Ovary (tissue), 10 donors: ENCODE measurements at places on chromosomes 3 and 15. TPM values are rescaled to one million over a fixed set of nuclear protein-coding genes. Genes with fewer than 3 reads are reported as not detected.

DNA sequence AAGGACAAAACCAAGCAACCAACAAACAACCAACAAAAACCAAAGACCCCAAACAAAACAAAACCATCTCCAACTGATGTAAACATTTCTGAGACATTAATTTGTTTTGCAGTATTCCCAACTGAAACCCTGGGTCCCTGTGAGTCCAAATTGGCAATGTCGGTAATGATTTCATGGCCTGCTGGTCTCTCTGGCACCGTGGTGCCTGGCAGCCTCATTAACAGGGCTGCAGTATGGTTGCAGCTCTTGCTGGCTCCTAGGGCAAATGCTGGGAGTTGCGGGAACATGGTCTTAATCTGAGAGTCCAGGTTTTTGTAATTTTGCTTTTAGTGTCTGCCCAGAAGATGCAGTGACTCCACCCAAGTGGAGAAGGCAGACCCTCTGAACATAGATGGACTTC, 128.3 kb downstream of the SV2B start:
- no peak for DNase-seq

DNA sequence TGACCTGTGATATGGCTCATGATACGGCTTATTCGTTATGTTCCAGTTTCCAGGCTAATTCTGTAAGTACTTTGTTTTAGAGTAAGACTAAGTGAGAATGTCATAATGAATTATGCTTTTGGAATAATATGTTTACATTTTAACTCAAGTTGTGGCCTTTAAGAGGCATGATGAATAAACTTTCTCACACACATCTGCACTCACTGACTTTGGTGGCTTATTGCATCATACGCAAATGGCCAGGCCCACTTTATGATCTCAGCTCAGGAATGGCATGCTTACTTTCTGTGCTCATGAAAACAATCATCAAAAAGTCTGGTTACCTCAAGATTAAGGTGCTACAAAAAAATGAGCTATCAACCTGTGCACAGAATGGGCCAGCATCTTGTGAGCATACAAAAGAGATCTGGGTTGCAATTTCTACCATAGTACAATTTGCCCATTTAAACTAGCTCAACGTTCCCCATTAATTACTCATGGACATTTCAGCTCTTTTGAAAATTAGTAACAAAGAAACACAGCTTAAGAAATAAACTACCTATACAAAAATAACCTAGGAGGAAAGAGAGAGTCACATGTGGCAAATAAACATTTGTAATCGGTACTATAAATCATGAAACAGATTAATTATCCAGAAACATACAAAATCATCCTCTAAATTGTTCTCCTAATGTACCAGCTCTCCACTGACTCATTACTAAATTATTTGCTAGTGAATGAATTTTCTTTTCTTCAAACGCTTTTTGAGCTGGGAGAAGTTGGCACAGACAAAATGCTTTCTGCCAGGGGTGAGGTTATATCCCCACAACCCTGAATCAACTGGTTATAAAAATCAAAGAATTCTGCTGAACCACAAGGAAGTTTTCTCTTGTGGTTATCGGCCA, 439.0 kb upstream of the ADAMTS9 start:
- DNase-seq = no peak

DNA sequence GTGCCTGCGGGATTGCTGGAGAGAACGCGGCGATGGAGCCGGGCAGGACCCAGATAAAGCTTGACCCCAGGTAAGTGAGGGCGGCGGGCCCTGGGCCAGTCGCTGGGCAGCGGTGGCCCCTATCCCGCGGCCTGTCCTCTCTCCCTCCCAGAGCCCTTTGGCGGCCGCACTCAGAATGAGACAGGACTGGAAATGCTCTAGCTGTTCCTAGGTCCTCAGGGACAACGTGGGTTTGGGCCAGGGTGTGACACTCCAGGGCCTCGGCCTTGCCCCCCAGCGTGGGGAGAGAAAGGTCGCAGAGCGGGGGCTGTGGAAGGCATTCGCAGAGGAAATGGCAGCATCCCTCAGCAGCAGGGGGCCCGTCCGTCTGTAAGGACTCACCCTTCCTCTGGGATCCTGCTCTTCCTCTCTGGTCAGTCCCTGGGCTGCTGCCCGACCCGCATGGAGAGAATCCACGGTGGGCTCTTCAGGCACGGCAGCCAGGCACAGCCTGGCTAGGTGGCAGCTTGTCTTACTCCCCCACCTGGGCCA, 412 bp downstream of the SLC51A start:
- no peak for DNase-seq

- no peak for DNase-seq
These were observed 278.0 kb upstream of the NECTIN3 start for GRCh38 chr3:110793611-110794010.

- DNase-seq = no peak
These were observed 340.6 kb downstream of the KCNH8 start for GRCh38 chr3:19488939-19489338.

GRCh38 chr3:189626286-189626685, 4.9 kb upstream of the TP63 start:
- DNase-seq = no peak

- no peak for DNase-seq
These were observed 919.3 kb downstream of the TUSC7 start for GRCh38 chr3:117628823-117629291.

DNA sequence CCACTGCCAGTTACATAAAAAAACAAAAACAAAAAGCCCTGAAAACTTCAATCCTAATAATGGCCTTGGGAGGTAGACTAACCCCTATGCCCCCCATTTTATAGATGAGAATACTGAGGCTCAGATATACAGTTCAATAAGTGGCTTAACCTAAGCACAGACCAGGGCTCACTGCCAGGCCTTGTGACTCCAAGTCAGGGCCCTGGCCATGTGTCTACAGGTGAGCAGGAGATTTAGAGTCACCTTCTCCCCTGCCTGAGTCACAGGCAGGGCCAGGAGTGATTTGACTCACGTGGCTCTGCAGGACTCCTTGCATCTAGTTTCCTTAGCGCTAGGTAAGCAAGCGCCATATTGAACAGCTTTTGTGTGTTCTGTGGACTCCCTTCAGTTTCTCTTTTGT, 98.6 kb upstream of the ETV5 start:
- no peak for DNase-seq

GRCh38 chr3:139074565-139075115, 29.9 kb upstream of the PRR23C start:
- no peak for DNase-seq

GRCh38 chr3:120688121-120688520, 6.1 kb upstream of the HGD start:
- no peak for DNase-seq

DNA sequence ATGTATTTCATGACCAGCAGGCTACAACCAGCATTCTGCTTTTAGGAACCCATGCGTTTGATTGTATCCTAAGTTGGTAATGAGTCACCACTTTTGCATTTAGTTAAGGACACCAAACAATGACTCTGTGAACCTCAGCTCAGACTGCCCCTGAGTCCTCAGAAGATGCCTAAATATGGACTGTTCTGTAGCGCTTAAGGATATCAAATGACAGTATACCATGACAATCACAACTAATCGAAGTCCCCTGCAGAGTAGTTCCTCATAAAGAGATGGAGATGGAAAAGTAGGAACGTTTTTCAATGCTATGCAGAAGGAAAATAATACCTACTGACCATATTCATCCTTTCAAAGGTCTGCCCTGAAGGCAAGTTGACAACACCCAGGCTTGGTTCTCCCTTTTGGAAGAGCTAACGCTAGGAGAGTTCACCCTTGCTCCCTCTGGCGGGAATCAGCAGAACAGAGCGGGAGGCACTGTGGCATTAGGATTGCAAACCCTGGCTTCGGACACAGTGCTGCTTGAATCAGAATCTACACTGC, 508.6 kb downstream of the FHIT start:
- no peak for DNase-seq

DNA sequence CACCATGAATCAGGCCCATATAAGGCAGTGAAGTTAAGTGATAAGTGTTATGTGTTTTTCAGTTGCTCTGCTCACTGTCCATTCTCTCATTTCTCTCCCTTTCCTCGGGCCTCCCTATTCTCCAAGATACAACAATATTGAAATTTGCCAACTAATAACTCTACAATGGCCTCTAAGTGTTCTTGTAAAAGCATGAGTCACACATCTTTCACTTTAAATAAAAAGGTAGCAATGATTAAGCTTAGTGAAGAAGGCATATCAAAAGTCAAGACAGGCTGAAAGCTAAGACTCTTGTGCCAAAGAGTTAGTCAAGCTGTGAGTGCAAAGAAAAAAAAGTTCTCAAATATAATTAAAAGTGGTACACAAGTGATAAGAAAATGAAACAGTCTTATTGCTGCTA, 675.4 kb downstream of the OTOL1 start:
- DNase-seq = no peak

GRCh38 chr15:93035092-93035915, 53.7 kb downstream of the RGMA start:
- DNase-seq = peak; percentile 6

DNA sequence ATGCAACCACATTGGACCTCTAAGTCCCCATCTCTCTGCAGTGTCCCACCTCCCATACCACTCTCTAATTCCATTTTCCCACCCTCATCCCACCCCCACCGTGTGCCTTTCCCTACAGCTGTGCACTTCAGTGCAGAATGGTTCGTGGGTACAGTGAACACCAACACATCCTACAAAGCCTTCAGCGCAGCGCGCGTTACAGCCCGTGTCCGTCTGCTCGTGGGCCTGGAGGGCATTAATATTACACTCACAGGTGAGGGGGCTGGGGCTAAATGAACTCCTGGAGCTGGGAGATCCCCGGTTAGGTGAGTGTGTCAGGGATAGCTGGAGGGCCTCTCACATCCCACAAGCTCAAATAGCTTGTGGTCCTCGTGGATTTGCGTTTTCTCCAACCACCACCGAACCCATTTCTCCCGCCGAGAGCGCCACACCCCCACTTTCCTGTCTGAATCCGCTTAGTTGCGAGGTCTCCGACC, 1.9 kb downstream of the DUOXA2 start:
- DNase-seq = no peak

DNA sequence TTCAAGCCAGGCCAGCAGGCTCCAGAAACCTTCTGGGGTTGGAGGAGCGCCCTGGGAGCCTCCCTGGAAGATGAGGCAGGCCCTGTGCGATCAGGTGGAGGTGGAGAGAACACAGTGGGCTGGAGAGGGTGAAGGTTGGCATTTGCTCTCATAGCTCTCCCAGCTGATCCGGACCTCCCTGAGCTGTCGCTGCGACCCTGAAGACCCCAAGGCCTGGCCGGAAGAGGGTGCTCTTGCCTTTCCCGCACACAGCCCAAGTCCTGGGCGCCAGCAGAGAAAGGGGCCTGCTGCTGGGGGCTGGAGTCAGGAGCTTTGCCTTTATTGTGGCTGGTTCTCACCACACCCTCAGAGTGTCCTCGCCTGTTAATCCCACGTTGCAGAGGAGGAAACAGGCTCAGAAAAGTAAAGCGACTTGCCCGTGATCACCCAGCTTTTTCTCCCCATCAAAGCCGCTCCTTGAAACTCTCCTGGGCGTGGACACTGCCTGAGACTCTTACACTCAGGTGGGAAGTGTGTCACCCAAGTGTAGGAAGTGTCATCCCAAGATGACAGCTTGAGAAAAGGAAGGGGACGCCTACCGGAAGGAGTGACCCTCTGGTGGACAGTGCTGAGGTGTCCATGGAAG, 8.6 kb upstream of the RPL29 start:
- no peak for DNase-seq

DNA sequence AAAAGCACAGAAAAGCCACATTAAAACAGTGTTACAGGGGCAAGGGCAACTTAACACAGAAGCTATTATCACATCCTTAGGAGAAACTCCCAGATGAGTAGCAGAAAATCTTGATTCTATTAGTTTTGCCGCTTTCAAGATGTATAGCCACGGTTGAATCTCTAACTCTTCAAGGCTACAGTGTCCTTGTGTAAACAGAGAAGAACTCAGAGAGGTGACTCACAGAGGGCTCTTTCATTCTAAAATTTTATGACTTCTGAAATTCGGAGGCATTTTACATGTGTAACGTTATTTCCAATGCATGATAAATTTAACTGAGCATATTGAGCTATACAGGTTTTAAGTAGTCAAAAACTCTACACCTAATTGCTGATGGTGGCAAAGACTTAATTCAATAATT, 846.6 kb downstream of the GBE1 start:
- no peak for DNase-seq

DNA sequence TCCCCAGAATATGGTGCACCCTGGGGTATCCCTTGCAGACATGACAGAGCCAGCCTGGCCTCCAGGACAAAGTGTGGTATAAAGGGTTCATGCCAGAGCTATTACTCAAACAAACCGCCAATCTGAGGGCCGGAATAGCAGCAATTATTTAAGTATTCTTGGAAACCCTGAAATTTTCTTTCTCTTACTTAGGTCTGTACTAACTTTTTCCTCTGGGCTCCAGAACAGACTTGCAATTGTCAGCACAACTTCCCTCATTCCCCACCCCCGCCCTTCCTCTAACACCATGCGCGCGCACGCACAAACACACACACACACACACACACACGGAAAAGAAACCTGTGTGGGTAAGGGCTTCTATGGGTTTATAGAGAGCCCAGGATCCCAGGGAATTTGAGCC, 56.3 kb downstream of the ISG20 start:
- no peak for DNase-seq

DNA sequence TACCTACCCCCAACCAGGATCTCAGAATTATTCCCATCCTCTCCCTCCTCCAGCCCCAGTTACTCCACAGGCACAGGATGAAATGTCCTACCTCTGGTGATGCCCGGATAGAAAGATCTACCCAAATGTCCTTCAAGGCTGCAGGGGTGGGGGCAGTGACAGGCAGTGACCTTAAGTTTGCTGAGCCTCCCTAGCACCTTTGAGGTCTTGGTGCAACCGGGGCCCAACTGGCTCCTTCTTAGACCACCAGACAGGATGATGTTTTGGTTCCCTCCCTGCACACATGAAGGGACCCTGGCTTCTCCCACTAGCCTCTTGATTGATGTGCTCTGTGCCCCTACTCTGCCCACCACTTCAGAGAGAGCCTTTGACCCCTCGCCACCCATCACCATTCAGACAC, 36.4 kb downstream of the EXOG start:
- DNase-seq = no peak

- DNase-seq = no peak
These were observed 84.7 kb downstream of the NCEH1 start for GRCh38 chr3:172626021-172626640.

DNA sequence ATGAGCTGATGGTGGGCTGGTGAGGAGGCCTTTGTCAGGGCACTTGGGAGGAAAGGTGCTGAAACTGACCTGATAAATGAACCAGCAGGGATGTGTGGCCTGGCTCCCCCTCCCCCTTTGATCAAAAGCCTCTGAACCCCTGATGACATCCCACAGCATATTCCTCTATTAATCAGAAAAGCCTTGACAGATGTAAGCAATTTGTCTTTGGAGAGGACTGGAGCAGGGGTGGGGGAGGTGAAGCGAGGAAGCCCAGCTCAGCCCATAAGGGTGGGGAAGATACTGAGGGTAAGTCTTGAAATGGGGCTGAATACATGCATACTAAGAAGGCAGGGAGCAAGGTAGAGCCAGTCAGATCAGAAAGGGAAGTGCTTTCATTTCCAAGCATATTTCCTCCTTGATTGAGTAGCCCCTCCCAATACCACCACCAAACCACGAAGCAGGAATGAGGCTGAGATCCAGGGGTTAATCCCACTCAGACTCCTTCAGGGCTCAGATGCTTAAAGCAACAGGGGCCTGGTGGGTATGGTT, 34.7 kb upstream of the MRPS22 start:
- DNase-seq = no peak

Gene GHRL
- 1.6 TPM for total RNA-seq

Gene GOLGA8S
- 0.68 TPM for total RNA-seq

Gene ONECUT1
- total RNA-seq = not detected

Gene UBE3A
- total RNA-seq = 108 TPM

Gene EBLN2
- total RNA-seq = 3.0 TPM

Gene GP5
- total RNA-seq = 0.31 TPM

Gene PLIN1
- total RNA-seq = 1.0 TPM

Gene SHF
- 23.6 TPM for total RNA-seq

Gene NOX5
- 1.5 TPM for total RNA-seq

Gene RBP2
- not detected for total RNA-seq

Gene SUCNR1
- total RNA-seq = 0.23 TPM
